NCI-H1417 treated with DMSO at 0.1 percent for 48 hours (cell line): ENCODE measurements at places on chromosomes 16 and 17.

GRCh38 chr17:6163612-6164333, 93.6 kb downstream of the WSCD1 start:
- DNase-seq, result no peak

- DNase-seq, result no peak
Observed at GRCh38 chr17:34556931-34557330, 22.5 kb upstream of the TMEM132E start.

DNA sequence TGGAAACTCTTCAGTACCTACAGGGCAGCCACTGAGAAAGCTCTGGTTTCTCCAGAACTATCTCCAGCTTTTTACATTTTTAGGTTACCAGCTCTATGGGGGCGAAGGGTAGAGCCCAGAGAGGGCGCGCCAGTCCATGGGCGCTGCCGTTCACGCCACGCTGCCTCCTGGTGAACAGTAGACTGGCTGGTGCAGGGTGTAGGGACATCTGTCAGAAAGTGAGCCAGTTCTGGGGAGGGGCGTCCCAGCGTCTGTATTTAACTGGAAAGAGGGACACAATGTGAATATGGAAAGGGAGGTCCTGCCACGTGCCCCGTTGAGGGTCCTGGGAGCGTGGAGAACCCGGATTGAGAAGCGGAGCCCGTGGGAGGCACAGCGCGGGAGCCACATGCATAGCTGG, 16.4 kb upstream of the CLEC18A start:
- no peak for DNase-seq

DNA sequence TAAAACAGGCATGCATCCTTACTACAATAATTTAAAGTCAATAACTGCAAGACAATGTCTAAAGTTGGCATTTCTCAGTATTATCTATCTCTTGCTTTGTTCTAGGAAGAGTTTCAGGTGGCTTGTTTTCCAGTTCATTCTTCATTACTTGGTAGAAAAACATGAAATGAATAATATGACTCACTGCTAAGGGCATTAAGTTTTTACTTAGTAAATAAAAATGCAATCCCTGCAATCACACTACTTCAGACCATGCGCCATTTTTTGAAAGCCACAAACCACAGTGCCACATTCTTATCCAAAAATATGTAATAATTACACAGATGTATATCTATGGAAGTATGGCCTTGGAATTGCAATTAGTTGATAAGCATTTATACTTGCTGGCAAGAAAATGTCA, 55.4 kb downstream of the CREBBP start:
- DNase-seq, result no peak

GRCh38 chr17:27324771-27325339, 30.9 kb downstream of the WSB1 start:
- no peak for DNase-seq

GRCh38 chr17:915538-916201, 63.9 kb downstream of the NXN start:
- DNase-seq, result no peak

GRCh38 chr17:10623737-10624338, 33.3 kb downstream of the MYH3 start:
- DNase-seq, result no peak

- DNase-seq, result no peak
Observed at GRCh38 chr16:19105891-19106624, 7.7 kb upstream of the ITPRIPL2 start.

DNA sequence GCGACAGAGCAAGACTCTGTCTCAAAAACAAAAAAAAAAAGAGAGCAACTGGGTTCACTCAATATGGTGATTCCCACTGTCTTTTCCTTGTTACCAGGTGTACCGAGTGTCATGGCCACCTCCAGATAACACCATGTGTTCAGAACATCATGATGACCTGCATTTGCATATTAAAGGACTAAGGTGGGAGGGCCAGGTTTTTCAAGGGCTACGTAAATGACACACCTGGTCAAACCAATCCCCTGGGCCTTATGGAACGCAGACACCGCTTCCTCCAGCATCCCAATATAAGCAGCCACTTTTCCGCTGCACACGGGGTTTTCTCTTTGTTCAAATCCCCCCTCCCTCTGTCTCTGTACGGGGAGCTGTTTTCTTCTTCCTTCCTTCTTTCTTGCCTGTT, 29.3 kb downstream of the WSCD1 start:
- DNase-seq, result no peak

DNA sequence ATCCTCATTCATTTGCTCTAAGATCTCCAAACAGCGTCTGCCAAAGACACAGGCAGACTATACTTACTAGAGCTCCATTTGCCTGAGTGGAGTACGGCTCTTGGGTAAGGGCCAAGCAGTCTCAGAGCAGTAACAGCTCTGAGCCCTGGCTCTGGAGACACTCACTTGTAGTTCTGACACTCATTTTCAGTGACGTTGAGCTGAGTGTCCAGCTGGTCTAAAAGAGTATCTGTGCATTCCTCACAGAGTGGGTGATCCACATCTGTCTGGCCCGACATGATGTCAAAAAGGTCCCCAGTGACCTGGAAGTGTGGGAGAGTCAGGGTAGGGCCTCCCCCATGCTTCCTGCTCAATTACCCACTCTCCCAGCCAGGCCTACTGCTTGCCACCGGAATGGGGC, 5.7 kb downstream of the BECN1 start:
- DNase-seq, result no peak

DNA sequence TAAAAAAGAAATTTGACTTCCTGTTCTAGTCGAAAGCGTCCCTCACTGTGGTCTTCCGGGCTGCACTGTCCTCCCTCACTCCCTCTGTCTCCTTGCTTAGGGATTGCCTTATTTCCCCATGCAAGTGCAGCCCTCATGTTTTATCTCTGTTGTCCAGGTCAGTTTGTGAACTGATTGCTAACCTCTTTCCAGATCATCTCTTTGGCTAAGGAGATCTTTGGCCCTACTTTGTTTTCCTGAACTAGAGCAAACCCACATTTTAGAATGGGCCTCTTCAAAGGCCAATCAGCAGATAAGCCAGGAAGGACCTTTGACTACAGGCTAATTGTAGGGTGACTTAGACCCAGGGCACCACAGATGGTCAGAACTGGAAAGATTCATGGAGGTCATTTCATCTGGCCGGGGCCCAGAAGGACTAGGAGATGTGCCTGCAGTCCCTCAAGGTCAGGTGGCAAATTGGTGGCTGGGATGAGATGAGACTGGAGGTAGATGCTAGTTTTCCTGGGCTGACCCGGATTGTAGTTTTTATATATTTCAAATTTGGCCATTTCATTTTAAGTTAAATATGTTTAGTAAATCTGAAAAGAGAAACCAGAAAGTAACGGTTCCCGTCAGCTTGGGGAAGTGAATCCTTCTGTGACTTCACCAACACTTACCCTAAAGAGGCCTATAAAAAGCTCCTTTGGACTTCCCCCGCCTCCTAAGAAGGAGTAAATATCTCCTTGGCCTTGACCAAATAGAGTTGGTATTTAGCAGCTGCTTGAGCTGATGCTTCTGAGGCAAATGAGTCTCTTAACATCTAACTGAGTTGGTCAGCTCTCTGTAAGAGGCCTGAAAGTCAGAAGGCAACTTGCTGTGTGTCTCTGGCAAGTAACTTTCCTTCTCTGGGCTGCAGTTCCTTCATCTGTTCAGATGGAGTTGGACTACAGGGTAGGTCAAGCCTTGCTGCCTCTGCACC, 6.2 kb upstream of the SLC25A19 start:
- DNase-seq, result no peak

- no peak for DNase-seq
Observed at GRCh38 chr16:53745753-53746266, 41.9 kb downstream of the FTO start.

DNA sequence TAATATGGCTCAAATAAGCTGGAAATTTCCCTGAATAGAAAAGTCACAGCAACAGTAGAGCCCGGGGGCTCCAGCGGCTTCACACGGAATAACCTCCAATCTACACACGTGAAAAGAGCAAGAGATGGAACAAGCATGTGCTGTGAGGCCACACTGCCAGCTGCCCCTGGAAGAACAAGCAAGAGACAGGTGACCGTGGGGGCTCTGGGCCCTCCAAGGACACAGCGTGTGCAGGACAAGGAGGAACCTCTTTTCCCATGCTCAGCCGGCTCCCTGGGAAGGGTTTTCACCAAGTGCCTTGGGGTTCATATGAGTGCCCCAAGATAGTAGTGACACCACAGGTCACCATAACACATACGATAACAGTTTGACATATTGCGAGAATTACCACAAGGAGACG, 110.2 kb upstream of the ZNF750 start:
- DNase-seq, result no peak

GRCh38 chr17:50072925-50073324, 17.0 kb downstream of the ITGA3 start:
- no peak for DNase-seq
